ENCODE measurements at places on chromosomes 5 and 9.

DNA sequence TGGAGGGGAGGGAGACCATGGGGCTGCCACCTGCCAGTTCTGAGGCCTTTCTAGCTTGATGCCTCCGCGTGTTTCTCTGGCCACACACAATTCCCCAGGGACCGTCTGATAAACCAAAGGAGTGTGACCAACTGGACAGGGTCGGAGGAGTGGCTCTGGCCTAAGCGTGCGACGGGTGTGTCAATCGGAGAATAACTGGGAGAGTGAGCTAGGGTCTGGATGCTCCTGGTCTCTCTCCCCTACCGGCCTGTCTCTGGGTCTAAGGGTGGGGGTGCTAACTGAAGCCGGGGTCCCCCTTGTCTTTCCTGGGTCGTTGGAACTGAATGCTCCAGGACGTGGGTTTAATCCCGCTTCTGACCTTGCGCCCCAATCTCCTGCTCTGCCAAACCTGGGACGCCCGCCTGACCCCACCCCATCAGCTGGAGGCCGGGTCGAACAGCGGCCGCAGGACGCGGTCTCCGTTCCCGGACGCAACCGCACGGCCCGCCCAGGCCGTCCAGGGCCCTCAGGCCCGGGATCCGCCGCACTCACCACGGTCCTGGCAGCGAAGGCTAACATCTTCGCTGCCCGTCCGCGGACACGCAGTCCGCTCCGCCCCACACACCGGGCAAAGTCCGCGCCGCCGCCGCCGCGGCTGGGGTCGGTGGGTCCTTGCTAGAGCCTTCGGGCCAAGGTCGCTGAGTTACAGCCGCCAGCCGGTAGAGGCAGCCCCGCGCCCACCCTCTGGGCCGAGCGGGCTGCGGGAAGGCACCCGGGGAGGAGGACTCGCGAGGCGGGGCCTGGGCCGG lies 447 bp downstream of the CRAT start:
- DNase-seq = no peak

DNA sequence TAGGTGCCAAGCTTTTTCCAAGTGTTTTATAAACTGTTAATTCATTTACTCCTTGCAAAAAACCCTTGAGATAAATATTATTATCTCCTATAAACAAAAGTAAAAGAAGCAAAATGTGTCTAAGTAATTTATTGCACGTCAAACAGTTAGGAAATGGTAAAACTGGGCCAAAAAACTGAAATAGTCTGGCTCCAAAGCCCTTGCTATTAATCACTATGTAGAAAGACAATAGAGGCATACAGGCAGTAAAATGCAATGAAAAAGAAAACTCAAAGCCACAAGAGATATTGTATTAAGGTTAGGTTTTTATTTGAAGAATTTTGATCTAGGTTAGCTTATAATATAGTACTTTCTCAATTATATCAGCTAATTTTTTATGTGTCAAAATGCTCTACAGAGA lies 457.7 kb downstream of the ANXA1 start:
- DNase-seq = no peak

DNA sequence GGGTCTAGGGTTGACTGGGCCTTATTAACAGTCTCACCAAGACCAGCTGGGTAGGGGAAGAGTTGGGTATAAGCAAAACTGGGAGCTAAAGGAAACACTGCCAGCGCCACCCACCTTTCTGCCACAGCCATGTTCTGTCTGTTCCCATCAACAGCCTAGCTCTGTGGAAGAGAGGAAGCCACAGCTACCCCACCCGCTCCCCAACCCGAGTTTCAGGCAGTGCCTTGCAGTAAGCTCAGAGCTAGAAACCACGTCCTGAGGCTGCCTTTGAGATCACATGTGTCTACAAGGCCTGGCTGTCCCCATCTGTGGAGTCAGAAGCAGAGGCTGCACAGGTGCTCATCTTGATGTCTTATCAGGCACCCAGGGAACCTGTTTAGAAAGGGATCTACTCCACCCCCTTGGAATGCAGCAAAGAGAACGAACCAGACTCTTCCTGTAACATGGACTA lies 15.3 kb downstream of the HNRNPH1 start:
- DNase-seq = no peak

DNA sequence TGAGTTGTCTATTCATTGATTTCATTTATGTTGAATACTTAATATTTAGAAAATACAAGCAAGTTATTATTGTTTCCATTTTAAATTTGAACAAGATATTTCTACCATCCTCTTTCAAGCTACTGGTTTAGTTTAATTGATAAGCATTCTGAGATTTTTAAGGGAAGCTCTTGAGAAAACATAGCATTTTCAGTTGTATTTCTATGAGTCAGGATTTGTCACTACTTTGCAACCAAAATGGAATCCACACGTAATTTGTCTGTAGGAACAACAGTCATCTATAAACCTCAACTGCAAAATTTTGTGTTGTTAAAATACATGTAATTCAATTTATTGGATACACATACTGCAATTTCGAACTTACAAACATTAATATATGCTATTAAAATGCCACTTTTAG lies 74.0 kb downstream of the PRR16 start:
- DNase-seq = no peak

DNA sequence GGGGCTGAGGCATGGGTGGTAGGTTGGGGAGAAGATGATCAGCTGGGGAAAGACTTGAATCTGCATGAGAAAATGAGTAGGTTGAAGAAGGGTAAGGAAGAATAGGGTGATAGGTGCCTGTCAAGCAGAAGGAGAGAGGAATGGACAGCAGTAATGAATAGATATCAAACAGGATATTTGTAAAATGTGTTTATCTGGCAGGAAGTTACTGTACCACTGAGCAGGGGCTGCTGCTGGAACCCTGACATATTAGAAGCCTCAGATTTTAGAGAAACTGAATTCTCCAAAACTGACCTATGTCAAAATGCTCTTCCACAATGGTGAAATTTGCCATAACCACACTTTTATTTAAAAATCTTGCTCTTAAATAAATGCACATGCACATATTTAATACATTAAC lies 41.0 kb downstream of the CCDC192 start:
- no peak for DNase-seq

DNA sequence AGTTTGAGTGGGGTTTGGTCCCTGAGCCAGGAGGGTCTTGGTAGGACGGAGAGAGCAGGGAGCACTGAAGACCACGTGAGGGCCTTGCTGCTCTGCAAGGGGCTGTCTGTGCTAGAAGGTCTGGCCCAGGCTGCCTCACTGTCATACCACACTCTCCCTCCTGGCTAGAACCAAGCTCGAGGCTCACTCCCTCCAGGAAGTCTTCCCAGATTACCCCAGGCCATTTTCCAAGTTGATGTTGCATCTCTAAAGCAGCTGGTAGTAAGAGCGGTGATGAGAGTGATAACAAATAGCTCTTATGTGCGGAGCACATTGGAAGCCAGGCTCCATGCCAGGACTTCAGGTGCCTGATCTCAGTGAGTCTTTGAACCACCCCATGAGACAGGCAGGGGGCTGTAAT lies 6.6 kb downstream of the MYMK start:
- DNase-seq = no peak

DNA sequence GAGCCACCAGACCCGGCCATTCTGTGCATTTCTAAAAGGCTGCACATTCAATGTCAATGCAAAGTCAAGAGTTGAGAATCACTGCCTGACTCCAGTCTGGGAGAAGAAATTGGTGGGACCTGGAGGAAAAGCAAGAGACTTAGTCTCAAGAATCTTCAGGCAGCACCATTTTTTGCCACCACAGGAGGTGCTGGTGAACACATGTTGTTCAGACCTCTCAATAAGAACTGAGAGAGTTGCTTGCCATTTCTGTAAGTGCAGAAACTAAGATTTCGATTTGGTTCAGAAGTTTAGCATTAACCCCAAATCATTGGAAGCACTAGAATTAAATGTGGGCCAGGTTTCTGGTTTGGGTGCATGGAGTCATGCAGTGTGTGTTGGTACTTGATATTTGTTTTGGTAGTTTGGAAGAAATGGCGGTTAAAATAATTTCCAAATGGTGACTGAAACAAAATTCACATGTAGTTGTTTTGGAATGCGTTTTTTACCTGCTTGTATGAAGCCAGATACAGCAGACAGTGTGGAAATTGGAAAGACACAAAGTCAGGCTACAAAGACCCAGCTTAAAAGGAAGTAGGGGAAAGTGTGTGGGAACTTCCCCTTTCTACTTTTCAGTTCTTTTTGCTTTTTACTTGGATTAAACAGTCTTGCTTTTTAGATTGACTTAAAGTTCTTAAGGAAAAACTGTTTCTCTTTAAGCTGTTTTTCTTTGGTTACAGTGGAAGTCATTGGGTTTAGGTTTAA lies 20.4 kb downstream of the PDE8B start:
- no peak for DNase-seq

GRCh38 chr9:7912037-7912535 lies 112.5 kb upstream of the DMAC1 start:
- no peak for DNase-seq

DNA sequence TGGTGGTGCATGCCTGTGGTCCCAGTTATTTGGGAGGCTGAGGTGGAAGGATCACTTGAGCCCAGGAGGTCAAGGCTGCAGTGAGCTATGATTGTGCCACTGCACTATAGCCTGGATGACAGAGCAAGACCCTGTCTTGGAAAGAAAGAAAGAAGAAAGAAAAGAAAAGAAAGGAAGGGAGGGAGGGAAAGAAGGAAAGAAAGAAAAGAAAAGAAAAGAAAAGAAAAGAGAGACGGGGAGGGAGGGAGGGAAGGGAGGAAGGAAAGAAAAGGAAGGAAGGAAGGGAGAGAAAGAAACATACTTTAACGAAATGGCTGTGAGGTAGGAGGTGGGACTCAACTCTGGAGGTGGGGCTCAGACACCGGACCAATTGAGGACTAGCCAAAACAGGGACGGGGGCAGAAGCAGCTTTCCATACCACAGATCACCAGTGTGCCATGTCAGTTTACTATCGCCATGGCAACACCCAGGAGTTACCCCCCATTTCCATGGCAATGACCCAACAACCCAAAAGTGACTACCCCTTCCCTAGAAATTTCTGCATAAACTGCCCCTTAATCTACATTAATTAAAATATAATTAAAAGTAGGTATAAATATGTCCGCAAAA lies 21.3 kb downstream of the PTGES start:
- DNase-seq = no peak

GRCh38 chr5:179126506-179126991 lies 66.4 kb downstream of the ZNF354C start:
- no peak for DNase-seq

DNA sequence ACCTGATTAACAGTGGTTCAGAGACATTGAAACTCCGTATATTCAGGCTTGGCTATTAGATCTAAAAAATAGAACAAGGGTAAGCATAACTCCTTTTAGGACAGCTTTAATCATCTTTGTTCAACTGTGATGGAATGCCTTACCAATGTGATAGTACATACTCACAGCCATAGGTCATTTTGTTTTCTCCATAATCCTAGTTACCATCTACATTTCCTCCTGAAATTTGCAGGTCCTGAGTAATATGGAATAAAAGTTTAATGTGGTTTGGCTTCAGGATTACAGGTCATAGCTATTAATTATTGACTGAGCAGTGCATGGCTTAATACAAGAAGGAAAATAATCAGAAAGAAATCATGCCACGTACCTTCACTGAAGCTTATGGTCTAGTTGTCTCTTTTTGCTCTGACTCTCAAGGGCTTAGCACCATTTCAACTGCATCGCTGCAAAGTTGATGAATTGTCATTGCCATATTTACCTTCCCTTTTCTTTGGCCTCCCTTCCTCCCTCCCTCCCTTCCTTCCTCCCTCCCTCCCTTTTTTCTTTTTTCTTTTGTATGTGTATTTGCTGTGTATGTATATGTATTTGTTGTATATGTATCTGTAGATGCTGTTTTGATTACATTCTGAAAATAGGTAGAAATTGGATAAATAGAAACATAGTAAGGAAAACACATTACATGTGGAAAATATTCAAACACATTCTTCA lies 250.9 kb upstream of the ZNF608 start:
- DNase-seq = no peak

DNA sequence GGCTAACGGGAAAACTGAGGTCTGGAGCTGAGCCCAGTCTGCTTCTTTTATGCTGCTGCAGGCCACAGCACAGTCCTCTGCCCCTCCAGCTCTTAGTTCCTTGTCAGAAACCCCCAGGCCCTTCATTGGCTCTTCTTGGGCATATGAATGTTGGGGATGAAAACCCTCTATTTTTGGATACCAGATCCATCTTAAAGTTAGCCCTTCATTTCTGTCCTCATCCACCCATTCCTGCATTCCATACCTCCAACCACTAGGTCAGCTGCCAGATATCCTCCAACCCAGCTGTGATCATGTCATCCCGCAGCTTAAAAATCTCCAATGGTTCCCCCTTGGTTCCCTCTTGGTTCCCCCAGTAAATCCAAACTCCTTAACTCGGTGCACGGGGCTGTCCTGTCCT lies 1.8 kb upstream of the SLC25A51 start:
- DNase-seq = no peak

- no peak for DNase-seq
These were observed 166.6 kb downstream of the CDK5RAP2 start for GRCh38 chr9:120413121-120414048.

GRCh38 chr5:17132444-17133083 lies 84.9 kb upstream of the BASP1 start:
- DNase-seq = no peak

GRCh38 chr9:74639112-74639511 lies 142.0 kb downstream of the RORB start:
- DNase-seq = no peak

DNA sequence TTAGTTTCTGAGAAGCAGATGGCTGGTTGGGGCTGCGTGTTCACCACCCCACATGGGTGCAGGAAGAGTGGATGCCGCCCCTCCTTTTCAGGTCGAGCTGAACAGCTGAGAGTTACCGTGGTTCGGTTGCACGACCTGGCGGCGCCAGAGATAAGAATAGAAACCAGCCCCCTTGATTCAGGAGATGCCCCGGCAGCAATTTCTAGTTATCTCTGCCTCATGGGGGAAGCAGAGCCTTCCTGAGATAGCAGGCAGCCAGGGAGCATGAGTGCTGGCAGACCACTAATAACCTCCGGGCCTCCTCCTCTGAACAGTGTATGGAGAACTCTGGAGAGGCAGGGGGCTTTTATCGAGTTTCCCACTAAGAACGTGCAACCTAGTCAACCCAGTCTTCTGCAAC lies 177.8 kb downstream of the NSG2 start:
- DNase-seq = no peak

DNA sequence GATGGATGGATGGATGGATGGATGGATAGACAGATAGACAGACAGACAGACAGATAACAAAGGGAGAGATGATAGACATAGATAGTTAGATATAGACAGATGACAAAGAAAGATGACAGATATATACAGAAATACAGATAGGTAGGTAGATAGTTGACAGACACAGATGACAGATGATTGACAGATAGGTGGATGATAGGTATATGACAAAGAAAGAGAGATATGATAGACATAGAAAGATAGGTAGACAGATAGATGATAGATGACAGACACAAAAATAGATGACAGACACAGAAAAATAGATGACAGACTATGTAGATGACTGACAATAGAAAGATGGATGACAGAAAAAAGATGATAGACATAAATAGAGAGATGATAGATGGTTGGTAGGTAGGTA lies 200.0 kb upstream of the TAS2R1 start:
- no peak for DNase-seq

- DNase-seq = no peak
These were observed 206.1 kb downstream of the PRELID2 start for GRCh38 chr5:145629047-145629446.

GRCh38 chr5:65563777-65564176 lies 681 bp downstream of the PPWD1 start:
- DNase-seq = no peak

- DNase-seq = peak; percentile 71
These were observed 107.0 kb downstream of the TRIO start for GRCh38 chr5:14250084-14250695.
